Fibroblast of the conjunctiva (primary cell): ENCODE measurements at places on chromosomes 16 and 17.

DNA sequence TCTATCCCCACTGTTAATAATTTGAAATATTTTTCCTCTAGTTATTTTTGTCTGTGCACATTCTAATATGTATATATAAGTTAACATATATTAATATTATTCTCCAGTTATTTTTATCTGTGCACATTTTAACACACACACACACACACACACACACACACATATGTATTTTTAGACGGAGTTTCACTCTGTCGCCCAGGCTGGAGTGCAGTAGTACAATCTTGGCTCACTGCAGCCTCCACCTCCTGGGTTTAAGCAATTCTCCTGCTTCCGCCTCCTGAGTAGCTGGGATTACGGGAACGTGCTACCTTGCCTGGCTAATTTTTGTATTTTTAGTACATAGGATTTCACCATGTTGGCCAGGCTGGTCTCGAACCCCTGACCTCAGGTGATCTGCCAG lies 12.7 kb downstream of the MIEN1 start:
- DNase-seq, result no peak

DNA sequence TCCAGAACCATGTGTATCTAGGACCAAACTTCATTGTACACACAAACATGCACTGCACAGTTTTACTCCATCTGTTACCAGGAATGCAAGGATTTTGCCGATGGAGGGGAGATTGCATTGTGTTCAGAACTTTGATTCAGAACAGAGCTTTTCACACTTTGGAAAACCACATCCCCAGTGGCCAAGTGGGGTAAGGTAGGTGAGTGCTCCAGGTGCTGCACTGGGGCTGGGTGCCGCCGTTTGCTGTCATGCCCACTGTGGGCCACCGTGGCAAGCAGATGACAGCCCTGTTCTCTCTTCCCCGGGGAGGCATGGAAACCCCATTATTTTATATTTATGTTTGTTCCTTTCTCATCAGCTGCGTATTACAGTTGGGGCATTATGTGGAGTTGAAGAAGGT lies 29.3 kb upstream of the JPH3 start:
- DNase-seq, result no peak

- no peak for DNase-seq
These were observed 310.4 kb downstream of the XYLT1 start for GRCh38 chr16:17160285-17160853.

- no peak for DNase-seq
These were observed 147.1 kb downstream of the PRKCA start for GRCh38 chr17:66449418-66449977.

DNA sequence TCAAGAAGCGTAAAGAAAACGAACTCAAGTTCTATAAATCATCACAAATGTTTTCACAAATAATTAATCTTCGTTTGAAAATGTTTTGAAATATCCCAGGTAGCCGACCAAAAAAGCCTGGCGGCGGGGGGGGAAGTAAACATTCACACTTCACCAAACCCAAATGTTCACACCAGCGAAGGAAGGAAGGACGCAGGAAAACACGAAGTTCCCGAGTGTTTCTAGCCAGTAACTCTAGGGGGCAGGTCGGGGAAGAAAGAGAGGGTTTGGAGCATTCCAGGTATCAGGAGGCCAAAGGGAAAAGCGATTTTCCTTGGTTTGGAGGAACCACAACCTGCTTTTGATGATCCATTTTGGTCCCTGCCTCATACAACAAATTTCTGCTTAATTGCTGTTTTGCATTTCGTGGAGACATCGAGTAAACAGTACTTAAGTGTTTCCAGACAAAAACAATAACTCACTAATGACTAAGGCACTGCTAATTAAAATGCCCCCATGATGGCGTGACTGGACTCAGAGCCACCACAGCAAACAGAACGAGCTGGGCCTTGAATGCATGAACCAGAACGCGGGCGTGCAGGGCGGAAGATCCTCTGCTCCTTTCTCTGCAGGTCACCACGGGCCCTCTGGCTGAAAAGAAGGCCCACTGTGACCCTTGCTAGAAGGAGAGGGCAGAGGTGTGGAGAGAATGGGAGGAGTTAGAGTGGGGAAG lies 16.6 kb downstream of the ZFHX3 start:
- DNase-seq, result no peak

- DNase-seq, result no peak
These were observed 848 bp upstream of the KRT19 start for GRCh38 chr17:41528959-41529353.

DNA sequence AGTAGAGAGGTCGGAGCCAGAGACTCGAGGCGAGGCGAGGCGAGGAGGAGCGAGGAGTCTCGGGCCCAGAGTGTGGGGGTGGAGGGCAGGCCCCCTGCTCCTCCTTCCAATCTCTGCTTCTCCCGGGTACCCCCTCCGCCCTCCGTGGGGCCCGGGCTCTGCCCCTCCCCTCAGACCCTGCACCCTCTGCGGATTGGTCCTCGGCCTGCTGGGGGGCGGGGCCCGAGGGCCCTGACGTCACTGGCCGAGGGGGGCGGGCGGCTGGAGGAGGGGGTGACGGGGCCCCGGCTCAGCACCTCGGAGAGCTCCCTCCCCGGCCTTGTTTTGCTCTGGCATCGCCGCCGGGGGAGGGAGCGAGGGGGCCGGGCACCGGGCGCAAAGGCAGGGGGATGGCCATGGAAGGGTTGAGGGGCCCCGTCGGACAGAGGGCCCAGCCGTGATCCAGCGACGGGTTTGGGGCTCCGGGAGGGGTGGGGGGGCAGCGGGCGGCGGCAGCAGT lies at the start of gene RUNDC3A:
RUNDC3A (plus strand) TSS at position 282 of the 499 bp plus-strand sequence. CDS start 232 bp downstream, outside the sequence.
- peak; percentile 34 for DNase-seq

DNA sequence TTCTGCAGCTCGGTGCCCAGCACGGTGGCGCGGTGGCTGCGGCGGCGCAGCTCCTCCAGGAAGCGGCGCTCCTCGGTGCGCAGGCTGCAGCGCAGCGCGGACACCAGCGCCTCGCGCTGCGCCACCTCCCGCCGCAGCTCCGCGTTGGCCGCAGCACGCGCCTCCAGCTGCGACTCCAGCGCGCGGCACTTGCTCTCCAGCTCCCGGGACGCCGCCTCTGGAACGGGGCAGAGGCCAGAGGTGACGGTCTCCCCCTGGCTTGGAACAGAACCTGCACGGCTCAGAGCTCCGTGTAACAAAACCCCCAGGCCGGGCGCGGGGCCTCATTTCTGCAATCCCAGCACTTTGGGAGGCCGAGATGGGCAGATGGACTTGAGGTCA lies 13.2 kb upstream of the CLUH start:
- DNase-seq, result no peak

GRCh38 chr16:30930160-30930571 lies 6.8 kb downstream of the FBXL19 start:
- DNase-seq, result no peak

DNA sequence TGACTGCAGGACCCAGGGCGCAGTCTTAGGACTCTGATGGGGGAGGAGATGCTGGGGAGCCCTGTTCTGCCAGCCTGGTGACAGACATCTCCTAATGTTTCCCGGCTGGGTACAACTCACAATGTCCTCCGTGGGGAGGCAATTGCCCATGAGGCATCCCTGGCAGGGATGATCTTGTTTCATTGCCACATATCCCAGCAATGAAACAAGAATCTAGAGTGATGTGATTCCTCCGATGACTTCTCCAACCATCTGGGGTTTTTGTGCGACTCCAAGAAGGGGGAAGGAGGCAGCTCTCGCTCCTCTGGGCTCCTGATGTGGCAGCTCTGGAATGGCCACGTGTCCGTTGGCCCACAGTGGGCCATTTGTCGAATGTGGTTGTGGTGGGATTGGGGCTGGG lies 255.8 kb downstream of the SEC14L1 start:
- DNase-seq, result no peak

- no peak for DNase-seq
These were observed 10.9 kb downstream of the LDAF1 start for GRCh38 chr16:21169249-21169981.

- no peak for DNase-seq
These were observed 1.4 kb downstream of the SHISA6 start for GRCh38 chr17:11242411-11242810.

DNA sequence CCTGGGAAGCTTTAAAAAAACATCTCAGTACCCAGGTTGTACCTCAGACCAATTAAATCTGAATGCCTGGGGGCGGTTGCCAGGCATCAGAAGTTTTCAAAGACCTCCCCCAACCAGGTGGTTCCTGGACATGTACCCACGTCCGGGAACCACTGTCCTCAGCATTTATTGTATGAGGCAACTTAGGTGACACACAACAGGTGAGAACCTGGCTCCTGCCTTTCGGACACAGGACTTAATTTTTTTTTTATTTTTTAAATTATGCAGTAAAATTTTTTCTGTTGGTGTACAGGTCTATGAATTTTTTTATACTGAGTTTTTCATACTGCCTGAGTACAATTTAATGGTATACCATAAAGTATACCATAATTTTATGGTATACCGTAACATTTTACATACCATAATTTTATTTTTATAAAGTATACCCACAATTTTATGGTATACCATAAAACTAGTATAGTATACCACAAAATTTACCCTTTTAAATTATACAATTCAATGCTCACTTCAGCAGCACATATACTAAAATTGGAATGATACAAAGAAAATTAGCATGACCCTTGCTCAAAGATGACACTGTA lies 38.7 kb upstream of the DHX8 start:
- DNase-seq, result no peak

- no peak for DNase-seq
These were observed 824 bp downstream of the SOX8 start for GRCh38 chr16:982145-983043.

DNA sequence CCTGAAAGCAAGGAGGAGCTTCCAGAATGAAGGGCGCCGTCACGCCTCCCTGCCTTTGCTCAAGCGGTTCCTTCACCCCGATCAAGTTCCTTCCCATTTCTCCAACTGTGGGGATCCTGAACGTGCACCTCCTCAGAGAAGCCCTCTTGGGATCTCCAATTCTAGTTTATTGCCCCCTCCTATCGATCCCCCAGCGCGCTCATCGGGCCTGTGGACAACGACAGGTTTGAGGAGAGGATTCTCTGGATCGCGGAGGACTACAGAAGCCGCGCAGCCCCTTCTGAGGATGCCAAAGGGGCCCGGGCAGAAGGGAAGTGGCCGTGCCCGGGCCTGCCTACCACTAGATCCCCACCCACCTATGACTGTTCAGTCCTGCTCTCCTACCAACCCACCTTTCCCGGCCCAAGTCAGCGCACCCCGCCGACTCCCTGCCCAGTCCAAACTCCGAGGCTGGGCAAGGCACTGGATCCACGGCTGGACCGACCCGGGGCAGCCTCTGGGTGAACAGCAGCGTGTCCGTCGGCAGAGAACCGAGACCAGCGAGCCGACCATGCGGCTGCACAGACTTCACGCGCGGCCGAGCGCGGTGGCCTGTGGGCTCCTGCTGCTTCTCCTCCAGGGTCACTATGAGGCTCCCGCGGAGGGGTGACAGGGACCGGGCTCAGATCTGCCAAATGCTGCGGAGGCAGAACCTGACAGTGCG lies 12.8 kb upstream of the CES3 start:
- DNase-seq, result no peak

GRCh38 chr16:48596326-48596725 lies 13.7 kb downstream of the N4BP1 start:
- no peak for DNase-seq

- peak; percentile 33 for DNase-seq
These were observed 112.9 kb upstream of the HAS3 start for GRCh38 chr16:68992521-68992920.

GRCh38 chr16:66934138-66934838 lies at the start of gene CIAO2B:
CIAO2B (minus strand) TSS chr16:66934402; CDS start chr16:66934364, 38 bp downstream.
- DNase-seq, result peak; percentile 52

DNA sequence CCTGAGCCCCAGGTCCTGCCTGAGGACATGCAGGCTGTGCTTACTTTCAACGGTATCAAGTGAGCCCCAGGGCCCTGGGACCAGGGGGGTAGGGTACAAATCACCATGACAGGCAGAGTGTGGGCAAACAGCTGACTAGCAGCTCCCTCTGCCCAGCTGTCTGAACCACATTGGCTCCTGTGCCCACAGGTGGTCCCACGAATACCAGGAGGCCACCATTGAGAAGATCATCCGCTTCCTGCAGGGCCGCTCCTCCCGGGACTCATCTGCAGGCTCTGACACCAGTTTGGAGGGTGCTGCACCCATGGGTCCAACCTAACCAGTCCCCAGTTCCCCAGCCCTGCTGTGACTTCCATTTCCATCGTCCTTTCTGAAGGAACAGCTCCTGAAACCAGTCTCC lies 10.0 kb downstream of the SLC46A1 start:
- no peak for DNase-seq

DNA sequence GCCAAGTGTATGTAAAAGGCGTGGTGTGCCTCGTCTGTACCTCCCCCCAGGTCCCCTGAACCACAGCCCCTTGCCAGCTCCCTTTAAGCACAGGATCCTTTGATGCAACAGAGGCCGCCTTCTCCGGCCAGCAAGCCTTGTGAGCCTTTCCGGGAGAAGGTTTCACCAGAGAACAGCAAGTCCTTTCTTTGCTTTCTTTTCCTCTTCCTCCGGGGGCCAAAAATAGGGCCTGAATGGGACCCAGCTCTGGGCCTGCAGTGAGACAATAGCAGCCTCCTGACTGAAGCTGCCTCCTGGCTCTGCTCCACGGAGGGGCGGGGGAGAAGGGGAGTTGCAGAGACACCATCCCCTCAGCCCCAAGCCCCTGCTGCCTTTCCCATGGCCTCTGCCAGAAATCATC lies 9.0 kb downstream of the ADGRG1 start:
- no peak for DNase-seq

- DNase-seq, result no peak
These were observed 43.8 kb downstream of the RABEP1 start for GRCh38 chr17:5325851-5326250.

DNA sequence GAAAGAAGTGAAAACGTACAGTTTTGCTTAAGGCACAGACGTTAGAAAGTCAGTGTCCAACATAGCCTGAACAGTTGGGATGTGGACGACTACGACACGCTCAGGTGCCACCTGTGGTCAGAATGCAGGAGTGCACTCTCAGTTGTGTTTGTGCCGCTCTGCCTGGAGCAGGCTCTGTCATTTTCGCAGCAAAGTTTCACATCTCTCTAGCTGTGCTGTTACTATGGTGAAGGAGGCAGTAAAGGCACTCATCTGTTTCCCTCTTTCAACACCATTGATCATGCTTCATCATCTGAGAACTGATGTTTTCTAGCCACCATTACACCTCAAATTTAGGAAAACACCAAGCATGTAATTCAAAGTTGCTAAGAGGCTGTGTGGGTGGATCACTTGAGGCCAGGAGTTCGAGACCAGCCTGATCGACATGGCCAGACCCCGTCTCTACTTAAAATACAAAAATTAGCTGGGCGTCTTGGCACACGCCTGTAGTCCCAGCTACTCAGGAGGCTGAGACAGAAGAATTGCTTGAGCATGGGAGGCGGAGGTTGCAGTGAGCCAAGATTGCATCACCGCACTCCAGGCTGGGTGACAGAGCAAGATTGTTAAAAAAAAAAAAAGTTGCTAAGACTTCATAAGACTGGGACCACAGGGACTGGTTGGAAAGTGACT lies 44.9 kb upstream of the DNAJA2 start:
- DNase-seq, result no peak

GRCh38 chr16:74192281-74192797 lies 104.3 kb upstream of the PSMD7 start:
- DNase-seq, result no peak

GRCh38 chr16:30722443-30722842 lies 23.5 kb downstream of the SRCAP start:
- DNase-seq, result no peak
